ENCODE measurements at places on chromosomes 5 and 9.

DNA sequence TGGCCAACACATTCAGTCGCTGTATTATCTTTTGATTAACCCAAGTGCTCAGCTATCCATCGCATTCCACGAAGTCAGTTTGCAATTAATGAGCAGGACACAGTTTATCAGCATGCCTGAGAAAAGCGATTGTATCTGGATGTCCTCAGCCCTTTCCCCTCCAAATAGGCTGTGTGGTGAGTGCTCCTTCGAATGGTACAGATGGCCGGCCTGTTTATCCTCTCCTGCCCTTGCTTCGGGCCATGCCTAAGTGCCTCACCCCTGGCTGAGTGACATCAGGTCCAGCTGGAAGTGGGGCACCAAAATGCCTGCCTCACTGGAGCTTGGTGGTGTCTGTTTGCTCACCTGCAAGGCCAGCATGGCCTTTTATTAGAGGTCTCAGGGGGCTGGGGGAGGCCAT is 317.3 kb downstream of the GADD45G start:
- DNase-seq, result no peak

GRCh38 chr5:133544346-133544745 is 68.0 kb downstream of the FSTL4 start:
- DNase-seq, result no peak

DNA sequence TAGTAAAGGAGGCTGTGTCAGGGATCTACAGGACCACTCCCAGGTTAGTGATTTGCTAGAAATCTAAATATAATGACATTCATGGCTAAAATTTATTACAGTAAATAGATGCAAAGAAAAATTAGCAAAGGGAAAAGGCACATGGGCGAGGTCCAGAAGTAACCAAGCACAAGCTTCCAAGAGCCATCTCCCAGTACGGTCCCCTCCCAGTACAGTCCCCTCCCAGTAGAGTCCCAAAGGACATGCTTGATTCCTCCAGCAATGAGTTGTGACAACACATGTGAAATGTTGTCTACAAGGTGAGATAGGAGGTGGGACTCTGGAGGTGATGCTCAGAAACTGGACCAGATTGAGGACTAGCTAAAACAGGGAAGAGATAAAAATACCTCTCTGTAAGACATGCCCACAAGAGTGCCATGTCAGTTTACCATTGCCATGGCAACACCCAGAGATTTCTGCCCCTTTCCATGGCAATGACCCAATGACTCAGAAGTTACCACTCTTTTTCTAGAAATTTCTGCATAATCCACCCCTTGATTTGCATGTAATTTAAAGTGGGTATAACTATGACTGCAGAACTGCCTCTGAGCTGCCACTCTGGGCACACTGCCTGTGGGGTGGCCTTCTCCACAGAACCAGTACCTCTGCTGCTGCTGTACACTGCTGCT is 27.9 kb upstream of the CEMIP2 start:
- no peak for DNase-seq

- DNase-seq, result no peak
Measured at GRCh38 chr5:159609359-159609758, 279.1 kb upstream of the IL12B start.

- no peak for DNase-seq
Measured at GRCh38 chr5:24365406-24365805, 279.4 kb downstream of the CDH10 start.

DNA sequence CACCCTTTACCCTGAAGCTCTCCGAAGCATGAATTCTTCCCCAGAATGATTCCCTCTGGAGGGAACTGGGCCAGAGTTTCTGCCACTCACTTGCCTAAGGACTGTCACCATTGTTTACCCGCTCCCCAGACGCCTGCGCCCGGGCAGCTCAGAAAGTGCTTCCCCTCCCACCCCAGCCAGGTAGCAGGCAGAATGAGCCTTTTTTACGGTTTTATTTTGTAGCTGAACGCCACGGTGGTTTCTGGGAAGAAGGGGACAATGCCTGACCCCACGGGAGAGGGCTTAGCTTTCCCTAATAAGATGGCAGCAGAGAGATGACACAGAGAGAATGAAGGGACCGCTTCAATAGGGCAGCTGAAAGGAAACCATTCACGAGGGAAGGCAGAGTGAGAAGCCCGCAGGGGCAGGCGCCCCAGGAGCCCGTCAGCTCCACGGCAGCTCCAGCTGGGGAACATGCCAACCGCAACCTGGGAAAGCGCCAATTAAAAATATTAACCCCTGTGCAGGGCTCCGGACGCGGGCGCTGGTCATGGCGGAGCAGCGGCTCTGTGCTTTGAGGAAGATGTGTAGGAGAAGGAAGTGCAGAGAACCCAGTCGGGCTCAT is 20.4 kb upstream of the NTNG2 start:
- no peak for DNase-seq

Data from activated CD4-positive, alpha-beta T cell treated with anti-CD3 and anti-CD28 coated beads, Interleukin-2, amount 10 ng/mL, durations not matched to agents 7 days and 5 days (primary cell).